ENCODE measurements at places on chromosomes 7 and 10.
A peak's percentile ranks its signal among the peaks of the same experiment; 100 is the strongest.

GRCh38 chr7:23276376-23276775, 22.8 kb upstream of the MALSU1 start:
- no peak for DNase-seq

- peak; percentile 82 for DNase-seq
Measured at GRCh38 chr7:94395141-94396036, 694 bp downstream of the COL1A2 start.

DNA sequence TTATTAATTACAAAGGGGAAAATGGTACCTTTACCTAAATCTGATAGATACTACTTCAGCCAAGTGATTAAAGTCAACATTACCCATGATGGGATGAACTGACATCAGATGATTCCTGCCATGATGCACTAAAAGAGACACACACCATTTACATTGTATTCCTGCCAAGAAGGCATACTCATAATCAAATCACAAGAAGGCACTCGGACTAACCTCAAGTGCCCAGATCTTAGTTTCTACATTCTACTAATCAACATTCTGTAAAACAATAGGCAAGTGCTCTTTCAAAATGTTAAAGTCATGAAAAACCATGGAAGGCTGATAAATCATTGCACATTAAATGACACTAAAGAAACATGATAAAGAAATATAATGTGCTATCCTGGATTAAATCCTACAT, 44.4 kb downstream of the SLC35G1 start:
- no peak for DNase-seq

GRCh38 chr10:20593649-20594048, 303.5 kb downstream of the NEBL start:
- no peak for DNase-seq

DNA sequence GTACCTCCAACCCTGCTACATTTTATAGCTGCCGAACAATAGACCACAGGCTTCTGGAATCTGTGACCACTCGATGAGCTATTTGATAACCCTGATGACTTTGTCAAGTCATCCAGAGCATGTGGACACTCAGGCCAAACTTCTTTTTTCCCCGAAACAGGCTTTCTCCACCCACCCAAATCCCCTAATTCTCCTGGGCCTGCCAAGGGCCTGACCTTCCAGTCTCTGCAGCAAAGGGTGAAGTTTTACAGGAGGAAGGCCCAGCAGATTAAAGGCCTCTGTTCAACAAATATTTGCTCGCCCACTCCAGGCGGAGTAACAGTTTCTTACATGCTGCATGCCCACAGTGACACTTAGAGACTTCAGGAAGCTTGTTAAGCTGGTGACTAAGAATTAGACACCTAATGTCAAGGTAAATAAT, 2.0 kb downstream of the JCAD start:
- peak; percentile 69 for DNase-seq

DNA sequence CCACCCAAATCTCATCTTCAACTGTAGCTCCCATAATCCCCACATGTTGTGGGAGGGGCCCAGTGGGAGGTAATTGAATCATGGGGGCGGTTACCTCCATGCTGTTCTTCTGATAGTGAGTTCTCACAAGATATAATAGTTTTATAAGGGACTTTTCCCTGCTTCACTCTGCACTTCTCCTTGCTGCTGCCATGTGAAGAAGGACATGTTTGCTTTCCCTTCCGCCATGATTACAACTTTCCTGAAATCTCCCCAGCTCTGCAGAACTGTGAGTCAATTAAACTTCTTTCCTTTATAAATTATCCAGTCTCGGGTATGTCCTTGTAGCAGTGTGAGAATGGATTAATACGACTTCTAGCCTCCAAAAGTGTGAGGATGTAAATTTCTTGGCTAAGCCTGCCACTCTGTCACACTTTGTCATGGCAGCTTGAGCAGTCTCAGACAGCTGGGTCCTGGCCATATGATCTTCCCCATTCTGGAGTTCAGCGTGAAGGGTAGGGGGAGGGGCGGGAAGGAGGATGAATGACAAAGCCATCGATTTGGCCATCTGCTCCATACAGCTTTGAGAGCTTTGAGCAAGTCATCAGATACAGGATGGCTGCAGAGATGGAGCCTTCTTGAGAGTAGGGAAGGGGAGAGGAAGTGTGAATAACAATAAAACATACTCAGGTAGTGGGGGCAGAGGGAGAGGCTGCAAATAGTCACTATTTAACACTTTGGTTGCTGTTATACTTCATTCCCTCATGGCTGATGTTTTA, 19.1 kb upstream of the INPP5F start:
- no peak for DNase-seq

DNA sequence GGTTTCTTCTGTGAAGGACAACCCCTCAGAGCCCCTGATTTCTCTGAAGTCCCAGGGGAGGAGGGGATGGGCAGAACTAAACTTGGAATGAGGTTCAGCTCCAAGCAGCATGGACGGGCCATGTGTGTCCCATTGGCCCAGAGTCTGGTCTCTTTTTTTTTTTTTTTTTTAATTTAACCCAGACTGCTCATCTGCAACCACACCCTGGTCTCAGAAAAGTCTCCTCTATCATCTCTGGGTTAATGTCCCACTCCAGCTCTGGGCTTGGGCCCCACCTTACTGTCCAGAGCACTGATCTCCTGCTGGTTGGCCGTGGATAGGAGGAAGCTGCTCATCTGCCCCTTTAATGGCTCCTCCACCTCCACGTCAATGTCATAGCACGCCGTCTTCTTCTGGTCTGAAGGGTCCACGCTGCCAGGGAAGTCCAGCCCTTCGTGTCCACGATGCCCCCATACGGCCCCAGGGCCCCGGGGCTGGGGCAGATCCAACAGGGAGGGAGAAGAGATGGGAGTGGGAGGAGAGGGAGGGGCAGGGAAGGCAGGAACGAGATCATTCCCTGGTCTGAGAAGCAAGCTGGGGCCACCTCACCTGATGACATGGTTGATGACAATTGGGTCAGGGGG, 7.7 kb downstream of the CHPF2 start:
- no peak for DNase-seq

- DNase-seq, result no peak
Measured at GRCh38 chr7:69696054-69696591, 97.8 kb downstream of the AUTS2 start.

GRCh38 chr7:18978108-18978495, 139.3 kb downstream of the TWIST1 start:
- peak; percentile 70 for DNase-seq

GRCh38 chr10:34207343-34207742, 607.8 kb downstream of the PARD3 start:
- no peak for DNase-seq

GRCh38 chr10:19847321-19847720, 31.1 kb downstream of the PLXDC2 start:
- peak; percentile 82 for DNase-seq

Measured in kidney tubule cell (primary cell).